Effector CD4-positive, alpha-beta T cell (primary cell): ENCODE measurements at places on chromosomes 3 and 15.

GRCh38 chr3:188270423-188270972 lies 116.5 kb downstream of the LPP start:
- no peak for DNase-seq

GRCh38 chr15:44788748-44789147 lies 52.4 kb downstream of the TRIM69 start:
- no peak for DNase-seq

- no peak for DNase-seq
Measured at GRCh38 chr3:155292133-155292532, 1.4 kb downstream of the STRIT1 start.

GRCh38 chr3:190618330-190619030 lies 104.6 kb downstream of the IL1RAP start:
- no peak for DNase-seq
